Activated CD4-positive, alpha-beta T cell treated with anti-CD3 and anti-CD28 coated beads, Interleukin-2, amount 10 ng/mL, durations not matched to agents 7 days and 5 days (primary cell): ENCODE measurements at places on chromosomes 4 and X. TPM values are rescaled to one million over a fixed set of nuclear protein-coding genes. Genes with fewer than 3 reads are reported as not detected.

- peaks cover 2% of the 10 kb centered on the region for H3K36me3 ChIP-seq
- peak; percentile 39 for DNase-seq
- peak overlapping the region; percentile 96 for H3K27ac ChIP-seq
- peak overlapping the region; percentile 78 for H3K4me3 ChIP-seq
- peaks cover 56% of the 10 kb centered on the region for H3K4me1 ChIP-seq
Observed at GRCh38 chr4:15755321-15756155, 22.6 kb upstream of the CD38 start.

GRCh38 chr4:38456096-38456495 lies 207.9 kb upstream of the KLF3 start:
- H3K36me3 ChIP-seq: peaks cover 16% of the 10 kb centered on the region
- no peak overlapping the region for H3K4me3 ChIP-seq
- H3K27ac ChIP-seq: peak overlapping the region; percentile 48
- peaks cover 8% of the 10 kb centered on the region for H3K27me3 ChIP-seq
- no peak for DNase-seq
- H3K4me1 ChIP-seq: peaks cover 44% of the 10 kb centered on the region

DNA sequence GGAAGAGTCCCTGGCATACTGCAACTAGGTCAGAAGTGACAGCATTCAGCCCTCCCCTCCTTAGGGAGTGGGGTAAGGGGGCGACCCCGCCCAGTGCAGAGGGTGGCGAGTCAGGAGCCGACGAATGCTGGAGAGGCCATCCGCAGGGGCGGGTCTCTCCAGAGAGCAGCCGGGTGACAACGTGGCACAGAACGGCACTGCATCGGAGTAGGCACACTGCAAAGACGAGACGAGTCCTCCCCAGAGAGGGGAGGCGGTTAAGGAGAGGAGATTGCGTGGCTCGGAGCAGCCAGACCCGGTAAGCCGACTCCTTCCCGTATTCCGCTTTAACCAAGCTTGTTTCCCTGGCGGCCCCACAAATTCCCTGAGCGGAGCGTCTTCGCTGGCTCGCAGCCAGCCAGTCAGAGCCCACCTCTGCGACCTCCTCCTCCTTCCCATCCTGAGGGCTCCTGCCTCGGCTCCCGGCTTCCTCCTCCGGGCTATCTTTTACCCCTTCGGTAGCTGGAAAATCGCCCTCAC lies 54.9 kb downstream of the LINC00632 start:
- peaks cover 13% of the 10 kb centered on the region for H3K4me1 ChIP-seq
- no peaks in the 10 kb centered on the region for H3K36me3 ChIP-seq
- no peak overlapping the region for H3K27ac ChIP-seq
- peak overlapping the region; percentile 65 for H3K4me3 ChIP-seq
- DNase-seq: no peak

DNA sequence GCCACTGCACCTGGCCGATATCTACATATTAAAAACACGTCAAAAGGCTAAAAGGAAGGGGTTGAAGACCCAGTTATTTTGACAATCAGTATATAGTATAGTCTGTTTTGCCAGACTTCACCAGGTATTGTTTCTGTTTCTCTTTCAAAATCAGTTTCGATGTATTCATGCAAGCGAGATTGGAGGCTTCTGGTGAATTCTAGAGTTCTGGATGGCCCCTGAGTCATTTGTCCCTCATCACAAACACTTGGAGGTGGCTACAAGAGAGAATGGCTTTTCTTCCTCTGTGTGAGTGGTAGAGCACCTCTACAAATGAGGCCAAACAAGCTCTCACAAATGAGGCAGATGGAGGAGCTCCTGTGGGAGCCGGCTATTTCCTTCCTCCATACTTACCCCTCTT lies 68.6 kb upstream of the ADGRG2 start:
- no peak for DNase-seq
- no peaks in the 10 kb centered on the region for H3K36me3 ChIP-seq
- H3K4me3 ChIP-seq: no peak overlapping the region
- peaks cover 1% of the 10 kb centered on the region for H3K4me1 ChIP-seq
- H3K27ac ChIP-seq: no peak overlapping the region

DNA sequence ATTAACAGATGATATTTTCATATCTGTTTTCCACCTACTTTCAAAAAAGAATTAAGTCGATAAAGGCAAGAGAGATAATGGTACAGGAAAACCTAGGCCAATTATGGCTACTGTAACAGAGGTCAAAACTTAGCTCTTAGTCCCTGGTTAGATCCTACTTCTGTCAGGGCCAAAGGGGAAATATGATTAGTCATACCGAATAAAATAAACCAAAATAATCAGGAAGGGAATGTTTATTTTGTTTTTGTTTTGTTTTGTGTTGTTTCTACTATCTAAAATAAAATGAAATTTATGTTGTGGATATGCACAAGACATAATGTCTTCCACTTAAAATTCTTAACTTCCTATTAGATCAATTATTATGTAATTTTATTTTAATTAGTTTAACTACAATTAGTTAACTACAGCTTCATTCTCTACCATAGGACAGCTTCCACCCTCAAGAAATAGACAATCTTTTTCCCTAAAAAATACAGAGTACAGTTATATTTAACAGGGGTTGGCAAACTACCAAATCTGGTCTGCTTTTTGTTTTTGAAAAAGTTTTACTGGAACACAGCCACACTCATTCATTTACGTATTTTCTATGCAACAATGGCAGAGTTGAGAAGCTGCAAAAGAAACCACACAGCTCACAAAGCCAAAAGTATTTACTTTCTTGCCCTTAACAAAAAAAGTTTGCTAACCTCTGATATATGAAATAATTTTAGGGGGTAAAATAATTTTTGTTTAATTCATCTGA lies 25.4 kb downstream of the TMEM47 start:
- H3K36me3 ChIP-seq: no peaks in the 10 kb centered on the region
- H3K4me3 ChIP-seq: no peak overlapping the region
- no peak for DNase-seq
- H3K4me1 ChIP-seq: no peaks in the 10 kb centered on the region
- no peaks in the 10 kb centered on the region for H3K27me3 ChIP-seq

CYLC1 gene
- total RNA-seq: not detected

XKRX gene
- total RNA-seq: 0.12 TPM

C4orf54 gene
- not detected for total RNA-seq

DNA sequence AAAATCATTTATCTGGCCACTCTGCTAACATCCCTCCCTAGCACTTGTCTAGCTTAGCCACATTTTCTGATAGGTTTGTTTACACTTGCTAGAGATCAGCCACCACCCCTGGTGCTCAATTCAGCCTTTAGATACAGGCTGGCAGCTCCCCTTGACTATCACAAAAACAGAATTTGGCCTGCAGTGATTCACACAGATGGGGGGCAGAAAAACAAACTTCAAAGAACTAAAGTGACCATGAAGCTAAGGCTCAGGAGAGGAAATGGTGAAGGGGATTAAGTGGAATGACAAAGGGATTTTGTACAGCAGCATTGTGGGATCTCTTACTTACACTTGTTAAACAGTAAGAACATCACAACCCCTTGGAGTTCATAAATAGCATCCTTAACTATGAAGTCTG lies 1718.0 kb upstream of the PCDH7 start:
- no peaks in the 10 kb centered on the region for H3K4me1 ChIP-seq
- DNase-seq: no peak
- H3K27me3 ChIP-seq: no peaks in the 10 kb centered on the region
- no peak overlapping the region for H3K27ac ChIP-seq
- no peak overlapping the region for H3K4me3 ChIP-seq

GRCh38 chr4:8228319-8229250 lies 29.5 kb downstream of the SH3TC1 start:
- H3K36me3 ChIP-seq: peaks cover 2% of the 10 kb centered on the region
- H3K4me1 ChIP-seq: peaks cover 28% of the 10 kb centered on the region
- DNase-seq: peak; percentile 75
- H3K27me3 ChIP-seq: no peaks in the 10 kb centered on the region
